Foreskin fibroblast (primary cell): ENCODE measurements at places on chromosomes 7 and 10.

GRCh38 chr10:74973741-74974392 is 137.6 kb upstream of the SAMD8 start:
- DNase-seq, result no peak

- no peak for DNase-seq
Observed at GRCh38 chr10:130358981-130359650, 222.9 kb downstream of the GLRX3 start.

GRCh38 chr10:129850790-129851189 is 113.3 kb downstream of the EBF3 start:
- DNase-seq, result no peak

DNA sequence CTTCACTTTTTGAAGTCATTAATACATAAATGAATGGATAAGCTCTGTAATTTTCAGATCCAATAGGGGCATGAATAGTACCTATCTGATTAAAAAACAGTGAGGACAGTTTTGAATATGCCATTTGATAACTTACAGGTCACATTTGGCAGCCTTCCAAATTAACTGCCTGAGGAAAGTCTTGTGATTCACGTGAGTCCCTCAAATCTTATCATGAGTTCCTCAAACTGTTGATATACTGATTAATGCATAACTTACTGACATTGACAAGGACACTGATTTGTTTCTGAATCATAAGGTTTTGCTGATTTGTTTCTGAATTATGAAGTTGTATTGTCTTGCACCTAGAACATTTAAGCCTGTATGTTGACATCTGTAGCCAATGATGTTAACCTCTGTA is 55.1 kb downstream of the ANKMY2 start:
- no peak for DNase-seq

GRCh38 chr10:96765406-96766240 is 45.3 kb upstream of the PIK3AP1 start:
- peak; percentile 37 for DNase-seq

DNA sequence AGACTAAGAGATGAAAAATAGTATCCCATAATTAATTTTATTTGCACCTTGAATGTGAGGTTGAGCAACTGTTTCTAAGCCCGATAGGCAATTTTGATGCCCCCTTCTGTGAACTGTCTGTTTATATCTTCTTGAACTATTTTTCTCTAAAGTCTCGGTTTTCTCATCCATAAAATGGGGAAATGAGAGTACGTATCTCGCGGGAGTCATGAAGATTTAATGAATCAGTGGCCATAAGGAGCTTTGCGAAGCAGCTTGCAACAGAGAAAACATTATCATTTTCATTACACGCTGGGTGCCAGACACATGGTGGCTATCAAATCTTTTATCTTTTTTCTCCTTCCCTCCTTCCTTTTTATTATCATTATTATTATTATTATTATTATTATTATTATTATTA is 108.1 kb upstream of the CARD11 start:
- no peak for DNase-seq

- DNase-seq, result no peak
Observed at GRCh38 chr7:22307816-22308215, 49.1 kb downstream of the RAPGEF5 start.

DNA sequence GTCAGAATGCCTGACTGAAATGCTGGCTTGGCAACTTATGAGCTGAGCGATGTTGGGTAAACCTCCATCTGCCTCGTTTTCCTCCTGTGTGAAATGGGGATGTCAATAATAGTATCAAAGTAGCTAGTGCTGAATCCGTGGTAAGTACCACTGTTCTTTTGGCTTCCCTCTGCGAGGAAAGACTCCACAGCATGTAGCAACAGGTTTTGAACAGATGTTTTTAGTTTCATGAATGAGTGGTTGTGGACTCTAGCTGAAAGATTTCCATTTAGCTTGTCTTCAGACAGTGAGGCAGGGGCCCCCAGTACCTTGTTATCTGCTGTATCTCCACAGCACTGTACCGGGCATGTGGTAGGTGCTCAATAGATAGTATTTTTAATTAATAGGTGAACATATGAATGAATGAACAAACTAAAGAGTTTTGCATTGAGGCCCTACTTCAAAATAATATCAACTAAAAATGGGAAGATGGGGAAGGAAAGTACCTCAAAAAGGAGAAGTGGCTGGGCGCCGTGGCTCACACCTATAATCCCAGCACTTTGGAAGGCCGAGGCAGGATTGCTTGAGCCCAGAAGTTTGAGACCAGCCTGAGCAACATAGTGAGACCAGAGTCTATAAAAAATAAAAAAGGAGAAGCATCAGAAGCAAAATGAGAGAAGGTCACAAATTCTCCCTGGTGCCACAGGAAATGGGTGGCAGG is 5.6 kb upstream of the DLG5 start:
- DNase-seq, result peak; percentile 61

- no peak for DNase-seq
Observed at GRCh38 chr7:131640686-131641085, 84.3 kb upstream of the PODXL start.

DNA sequence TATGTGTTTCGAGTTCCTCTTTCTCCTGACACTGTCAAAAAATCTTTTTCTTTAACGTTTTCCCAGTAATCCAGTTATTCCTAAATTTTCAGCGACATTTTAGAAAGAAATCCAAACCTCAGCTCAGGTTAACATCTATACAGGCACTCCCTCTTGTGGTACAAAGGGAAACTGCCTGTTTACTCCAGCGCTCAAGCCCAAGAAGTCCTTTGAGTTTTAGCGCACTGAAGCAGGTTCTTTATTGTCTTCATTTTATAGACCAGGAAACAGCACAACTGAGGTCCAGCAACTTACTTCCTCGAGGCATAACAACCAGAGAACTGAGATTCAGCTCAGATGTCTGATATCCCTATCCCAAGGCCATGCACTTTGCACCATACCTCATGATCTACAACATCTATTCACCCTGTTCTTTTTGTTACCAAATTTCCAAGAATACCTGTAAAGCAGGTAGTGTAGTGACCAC is 287.2 kb upstream of the MKLN1 start:
- DNase-seq, result peak; percentile 87

DNA sequence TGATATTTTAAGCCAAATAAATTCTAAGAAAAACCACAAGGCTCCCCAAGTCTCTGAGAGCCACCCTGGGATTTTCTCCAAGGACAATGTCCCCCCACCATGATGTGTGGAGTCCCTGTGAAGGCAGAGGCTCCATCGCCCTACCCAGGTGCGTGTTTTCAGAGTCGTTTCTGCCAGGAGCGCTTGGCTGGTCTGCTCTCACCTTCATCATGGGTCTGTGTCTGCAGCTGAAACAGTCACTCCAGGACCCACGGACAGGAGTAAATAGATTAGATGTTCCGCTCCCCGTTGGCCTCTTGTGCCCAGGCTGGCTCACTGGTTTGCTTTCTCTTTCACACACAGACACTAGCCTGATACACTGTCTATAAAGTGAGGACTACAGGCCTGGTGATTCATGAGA is 217.5 kb downstream of the SFMBT2 start:
- no peak for DNase-seq

DNA sequence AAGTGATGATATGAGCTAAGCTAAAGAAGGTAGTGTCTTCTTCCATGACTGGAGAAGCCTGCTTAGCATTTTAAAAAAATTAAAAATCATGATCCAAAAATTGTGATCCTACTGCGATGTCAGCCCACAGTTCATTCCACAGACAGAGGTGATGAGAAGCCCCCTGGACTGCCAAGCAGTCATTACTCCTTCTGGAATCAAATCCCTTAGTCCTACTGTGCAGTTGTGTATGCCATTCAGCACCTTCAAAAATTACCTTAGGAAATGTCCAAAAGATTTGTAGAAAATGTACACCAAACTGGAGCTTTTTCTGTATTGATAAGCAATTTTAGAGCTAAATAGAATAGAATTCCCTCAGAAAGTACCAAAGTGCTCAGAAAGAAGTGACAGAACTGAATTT is 283.5 kb upstream of the NFE2L3 start:
- no peak for DNase-seq

GRCh38 chr7:134813663-134814396 is 34.4 kb downstream of the CALD1 start:
- peak; percentile 70 for DNase-seq

GRCh38 chr10:90227786-90228185 is 526.4 kb downstream of the KIF20B start:
- peak; percentile 14 for DNase-seq

DNA sequence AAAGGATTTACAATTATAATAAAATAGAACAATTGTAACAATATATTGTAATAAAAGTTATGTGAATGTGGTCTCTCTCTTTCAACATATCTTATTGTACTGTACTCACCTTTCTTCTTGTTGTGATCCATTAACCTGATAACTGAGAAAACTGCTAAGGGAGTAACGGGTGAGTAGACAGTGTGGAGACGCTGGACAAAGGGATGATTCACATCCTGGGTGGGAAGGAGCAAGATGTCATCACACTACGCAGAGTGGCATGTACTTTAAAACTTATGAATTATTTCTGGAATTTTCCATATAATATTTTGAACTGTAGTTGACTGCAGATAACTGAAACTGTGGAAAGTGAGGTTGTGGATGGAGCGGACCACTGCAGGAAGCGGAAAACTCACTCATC is 91.2 kb upstream of the PLPP4 start:
- DNase-seq, result no peak

GRCh38 chr7:2471022-2471329 is 5.2 kb downstream of the GRIFIN start:
- peak; percentile 56 for DNase-seq

GRCh38 chr10:62619413-62619738 is 185.1 kb upstream of the ADO start:
- peak; percentile 18 for DNase-seq
